ENCODE measurements at places on chromosomes 4 and X.

- no peak for DNase-seq
Measured at GRCh38 chr4:128582427-128582870, 227.1 kb upstream of the JADE1 start.

DNA sequence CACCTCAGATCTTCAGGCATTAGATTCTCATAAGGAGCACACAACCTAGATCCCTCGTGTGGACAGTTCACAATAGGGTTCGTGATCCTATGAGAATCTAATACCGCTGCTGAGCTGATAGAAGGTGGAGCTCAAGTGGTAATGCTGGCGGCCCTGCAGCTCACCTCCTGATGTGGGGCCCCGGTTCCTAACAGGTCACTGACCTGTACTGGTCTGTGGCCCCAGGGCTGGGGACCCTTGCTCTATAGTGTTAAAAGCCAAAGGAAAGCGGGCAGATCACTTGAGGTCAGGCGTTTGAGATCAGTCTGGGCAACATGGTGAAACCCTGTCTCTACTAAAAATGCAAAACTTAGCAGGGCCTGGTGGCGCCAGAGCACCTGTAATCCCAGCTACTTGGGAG is 1047.0 kb upstream of the FTHL17 start:
- no peak for DNase-seq

DNA sequence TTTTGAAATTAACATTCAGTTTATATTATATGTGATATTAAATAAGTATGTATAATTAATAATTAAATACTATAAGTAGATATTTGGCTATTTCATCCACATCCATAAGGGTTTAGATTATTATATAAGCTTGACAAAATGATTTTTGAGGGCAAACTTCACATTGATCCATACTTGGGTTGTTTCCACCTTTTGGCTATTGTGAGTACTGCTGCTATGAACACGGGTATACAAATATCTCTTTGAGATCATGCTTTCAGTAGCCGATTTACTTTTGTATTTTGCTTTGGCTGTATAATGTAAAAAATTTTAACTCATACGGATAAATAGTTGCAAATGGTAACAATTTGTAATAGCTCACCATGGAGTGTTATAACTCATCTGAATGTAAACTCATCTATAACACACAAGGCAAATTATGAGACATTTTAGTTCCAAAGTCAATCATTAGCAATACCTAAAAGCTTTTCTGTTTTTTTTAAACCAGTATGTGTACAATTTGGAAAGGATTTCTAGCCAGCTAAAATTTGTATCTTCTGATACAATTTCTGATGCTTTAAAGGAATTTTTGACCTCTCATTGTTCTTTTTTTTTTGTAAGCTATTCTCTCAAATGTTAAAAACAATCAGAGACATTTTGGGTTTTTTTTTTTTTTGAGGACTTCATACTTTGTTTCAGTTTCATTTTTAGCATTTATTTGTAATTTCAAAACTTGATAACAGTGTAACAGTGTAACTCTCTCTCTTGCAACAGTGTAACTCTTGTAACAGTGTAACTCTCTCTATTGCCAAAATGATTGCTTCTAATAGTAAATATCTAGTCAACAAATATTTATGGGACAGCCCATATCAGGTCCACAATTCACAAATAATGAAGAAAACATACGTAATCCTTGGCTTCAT is 51.8 kb upstream of the ARX start:
- DNase-seq = no peak

DNA sequence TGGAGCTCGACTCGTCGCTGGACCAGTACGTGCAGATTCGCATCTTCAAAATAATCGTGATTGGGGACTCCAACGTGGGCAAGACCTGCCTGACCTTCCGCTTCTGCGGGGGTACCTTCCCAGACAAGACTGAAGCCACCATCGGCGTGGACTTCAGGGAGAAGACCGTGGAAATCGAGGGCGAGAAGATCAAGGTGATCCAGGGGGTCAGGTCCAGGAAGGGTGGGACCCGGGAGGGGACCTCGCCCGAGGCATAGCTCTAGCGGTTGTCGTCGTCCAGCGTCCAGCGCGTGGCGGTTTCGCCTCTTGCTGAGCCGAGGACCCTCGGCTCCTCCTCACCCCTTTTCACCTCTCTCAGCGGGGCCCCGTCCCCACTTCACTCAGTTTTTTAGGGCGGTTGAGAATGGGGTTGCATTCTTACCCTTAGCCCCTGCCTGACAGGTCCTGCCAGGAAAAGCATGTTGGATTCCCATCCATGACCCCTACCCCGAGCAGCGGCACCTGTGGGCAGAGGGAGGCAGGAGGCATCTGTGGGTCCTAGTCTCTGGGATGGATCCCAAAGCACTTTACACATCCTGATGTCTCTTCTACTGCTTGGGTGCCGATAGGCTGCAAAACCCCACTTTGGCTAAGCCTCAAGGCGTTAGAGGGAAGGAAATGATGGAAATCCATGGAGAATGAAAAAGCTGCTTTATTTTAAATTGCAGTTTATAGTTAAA is 524 bp downstream of the RAB33A start:
- no peak for DNase-seq

DNA sequence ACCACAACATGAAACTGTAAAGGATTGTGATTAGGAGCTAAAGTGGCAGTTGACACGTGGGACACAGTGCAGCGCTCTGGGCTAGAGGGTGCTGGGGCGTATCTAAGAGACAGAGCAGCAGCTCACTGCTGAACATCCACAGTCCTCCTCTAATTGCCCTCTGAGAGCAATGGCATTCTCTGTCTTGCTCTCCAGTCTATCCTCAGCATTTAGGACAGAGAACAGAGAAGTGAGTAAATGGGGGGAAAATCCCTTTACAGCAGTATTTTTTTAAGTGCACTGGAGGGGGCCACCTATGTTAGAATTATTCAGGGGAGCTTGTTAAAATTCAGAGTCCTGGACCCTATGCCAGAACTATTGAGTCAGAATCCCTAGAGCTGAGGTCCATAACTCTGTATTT is 4.2 kb upstream of the TMEM154 start:
- DNase-seq = no peak

DNA sequence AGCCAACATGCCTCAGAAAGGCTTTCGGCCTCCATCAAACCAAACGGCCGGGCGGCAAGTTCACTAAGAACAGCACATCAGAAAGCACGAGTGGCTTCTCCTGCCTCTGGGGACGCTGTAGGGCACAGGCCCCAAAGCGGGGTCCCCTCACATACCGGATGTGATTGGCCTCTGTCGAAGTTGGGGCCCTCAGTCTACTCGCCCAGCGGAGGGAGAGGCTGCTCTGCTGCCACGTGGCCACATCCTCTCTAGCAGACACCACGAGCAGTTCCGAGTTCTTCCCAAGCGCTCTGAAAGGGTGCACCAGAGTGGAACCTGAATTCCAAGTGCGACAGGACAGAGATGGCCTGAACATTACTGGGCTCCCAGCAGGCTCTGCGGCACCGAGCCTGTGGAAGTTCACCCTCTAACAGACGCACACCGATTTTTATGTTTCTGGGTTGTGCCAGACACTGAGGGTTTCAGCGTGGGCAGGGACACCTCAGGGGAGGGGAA is 21.1 kb downstream of the NOP14 start:
- no peak for DNase-seq

DNA sequence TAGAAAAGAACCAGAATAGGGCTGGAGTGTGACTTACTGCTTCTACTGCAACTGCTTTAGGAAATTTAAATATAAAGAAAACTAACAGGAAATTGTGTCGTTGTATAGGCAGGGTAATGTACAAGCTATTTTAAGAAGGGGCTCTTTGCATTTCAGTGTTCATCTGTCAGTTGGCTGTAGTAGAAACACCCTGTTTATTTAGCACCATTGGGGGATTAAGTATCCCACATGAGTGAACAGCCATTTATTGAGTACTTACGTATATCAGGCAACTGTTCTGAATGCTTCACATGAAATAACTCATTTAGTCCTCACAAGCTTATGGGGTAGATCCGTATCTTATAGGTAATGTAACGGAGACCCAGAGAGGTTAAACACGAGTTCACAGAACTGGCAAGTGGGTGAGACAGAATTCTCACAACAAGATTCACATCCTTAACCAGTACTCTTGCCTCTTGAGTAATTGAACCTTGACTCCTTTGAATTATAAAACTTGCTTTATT is 23.9 kb downstream of the STIM2 start:
- no peak for DNase-seq

DNA sequence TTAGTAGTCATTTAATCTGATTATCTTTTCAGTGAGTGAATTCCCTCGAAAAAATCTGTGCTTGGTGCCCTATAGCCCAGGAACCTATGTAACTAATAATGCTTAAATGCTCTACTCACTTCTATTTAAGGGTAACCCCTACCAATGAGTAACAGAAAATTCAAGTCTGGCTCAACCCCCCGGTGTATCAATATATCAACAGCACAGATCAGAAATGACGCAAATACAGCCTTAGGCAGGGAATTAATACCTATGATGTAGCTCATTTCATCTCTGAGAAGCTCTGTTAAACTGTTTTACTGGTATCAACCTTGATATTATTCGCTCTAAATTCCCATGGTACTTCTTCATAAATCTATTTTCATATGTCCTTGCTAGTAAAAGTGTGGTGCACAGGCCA is 28.6 kb downstream of the PDGFC start:
- DNase-seq = no peak

DNA sequence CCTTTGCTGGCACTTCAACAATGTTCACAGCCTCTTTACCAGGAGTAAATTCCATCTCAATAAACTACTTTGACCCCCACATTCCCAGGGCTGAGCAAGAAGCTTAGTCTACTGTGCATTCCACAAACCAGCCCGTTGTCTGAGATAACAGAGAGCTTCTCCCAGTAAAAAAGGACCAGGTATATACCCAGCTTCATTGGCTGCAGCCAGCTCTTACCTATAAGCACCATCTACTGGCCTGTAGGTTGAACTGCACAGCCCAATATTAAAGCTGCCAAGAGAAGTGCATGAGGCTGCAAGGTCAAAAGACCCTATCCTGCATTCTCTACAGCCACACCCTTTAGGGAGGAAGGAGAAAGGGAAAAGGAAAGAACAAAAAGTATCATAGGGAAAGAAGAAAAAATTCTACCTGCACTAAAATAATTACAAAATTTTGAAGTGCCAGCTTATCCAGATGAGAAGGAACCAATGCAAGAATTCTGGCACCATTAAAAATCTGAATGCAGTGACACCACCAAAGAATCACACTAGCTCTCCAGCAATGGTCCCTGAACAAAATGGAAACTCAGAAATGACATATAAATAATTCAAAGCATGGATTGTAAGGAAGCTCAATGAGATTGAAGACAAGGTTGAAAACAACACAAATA is 45.7 kb upstream of the INTU start:
- DNase-seq = no peak

DNA sequence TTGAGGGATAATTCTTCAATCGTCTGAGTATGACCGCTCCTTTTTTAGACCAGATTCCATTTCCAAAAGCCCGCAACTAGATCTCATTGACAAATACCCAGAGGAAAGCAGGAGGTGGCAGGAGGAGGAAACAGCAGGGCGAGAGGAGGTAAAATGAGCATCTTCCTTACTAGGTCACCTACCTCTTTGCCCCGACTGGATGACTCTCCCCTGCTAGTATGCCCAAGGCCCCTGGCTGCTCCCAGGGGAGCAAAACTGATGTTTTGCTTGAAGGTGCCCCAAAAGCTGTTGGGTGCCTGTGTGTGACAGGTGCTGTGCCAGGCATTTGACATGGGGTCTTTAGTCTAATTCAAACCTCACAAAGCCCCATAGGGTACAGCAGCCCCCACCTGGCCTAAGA is 48.9 kb downstream of the C4orf50 start:
- no peak for DNase-seq

GRCh38 chrX:146707781-146708180 is 101.8 kb upstream of the CXorf51B start:
- no peak for DNase-seq

DNA sequence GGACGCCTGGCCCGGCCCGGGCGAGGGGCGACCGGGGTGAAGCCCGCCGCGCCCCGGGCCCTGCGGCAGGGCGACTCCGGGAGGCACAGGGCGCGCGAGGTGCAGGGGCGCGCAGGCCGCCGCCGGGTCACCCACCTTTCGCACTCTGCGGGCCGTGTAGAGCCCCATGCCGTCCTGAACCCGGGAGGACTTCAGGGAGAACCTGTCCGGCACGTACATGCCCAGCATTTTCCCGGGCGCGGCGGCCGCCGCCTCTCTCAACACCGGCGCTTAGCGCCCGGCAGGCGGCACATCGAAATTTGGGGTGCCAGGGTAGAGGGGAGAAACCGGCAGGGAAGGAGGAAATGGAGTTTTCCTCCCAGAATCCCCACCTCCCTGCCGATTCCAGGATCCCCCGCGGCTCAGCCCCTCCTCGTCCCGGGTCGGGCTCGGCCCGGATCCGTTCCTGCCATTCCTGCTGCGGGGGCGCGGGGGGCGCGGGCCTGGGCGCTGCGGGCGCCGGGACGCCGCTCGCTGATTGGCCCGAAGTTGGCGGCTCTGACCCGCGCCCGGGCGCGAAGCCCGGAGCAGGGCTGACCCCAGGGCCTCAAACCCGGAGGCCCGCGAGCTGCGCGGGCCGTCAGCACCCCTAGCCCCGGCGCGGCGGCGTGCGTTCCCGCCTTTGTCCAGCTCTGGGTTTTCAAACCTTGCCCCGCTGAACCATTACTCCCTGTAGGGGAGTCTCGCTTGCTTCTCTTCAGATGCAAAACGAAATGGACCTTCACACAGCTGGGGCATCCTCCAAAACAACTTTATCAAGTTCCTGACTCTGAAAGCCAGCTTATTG is at the start of gene PRDM5:
Gene PRDM5 (minus strand): TSS at position 346 of the 826 bp plus-strand sequence. CDS start 118 bp downstream, at position 228.
- DNase-seq = peak; percentile 23

DNA sequence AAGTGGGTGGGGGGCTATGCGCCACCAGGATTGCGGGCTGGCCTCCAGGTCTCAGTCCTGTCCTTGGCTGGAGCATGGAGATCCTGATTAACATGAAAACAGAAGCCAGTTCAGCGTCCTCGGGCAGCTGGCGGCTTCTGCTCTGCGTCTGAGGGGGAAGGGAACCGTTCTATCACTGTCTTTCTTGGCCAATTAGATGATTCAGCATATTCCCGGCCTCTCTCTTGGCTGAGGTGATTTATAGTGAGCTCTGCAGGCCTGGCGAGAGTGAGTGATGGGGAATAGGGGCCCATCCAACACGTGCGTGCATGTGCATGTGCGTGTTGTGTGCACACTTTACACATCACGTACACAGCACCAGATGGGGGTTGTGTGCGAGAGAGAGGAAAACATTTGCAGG is 145.8 kb upstream of the ATP6AP2 start:
- DNase-seq = no peak

GRCh38 chrX:19100586-19100985 is 21.7 kb downstream of the ADGRG2 start:
- DNase-seq = no peak

DNA sequence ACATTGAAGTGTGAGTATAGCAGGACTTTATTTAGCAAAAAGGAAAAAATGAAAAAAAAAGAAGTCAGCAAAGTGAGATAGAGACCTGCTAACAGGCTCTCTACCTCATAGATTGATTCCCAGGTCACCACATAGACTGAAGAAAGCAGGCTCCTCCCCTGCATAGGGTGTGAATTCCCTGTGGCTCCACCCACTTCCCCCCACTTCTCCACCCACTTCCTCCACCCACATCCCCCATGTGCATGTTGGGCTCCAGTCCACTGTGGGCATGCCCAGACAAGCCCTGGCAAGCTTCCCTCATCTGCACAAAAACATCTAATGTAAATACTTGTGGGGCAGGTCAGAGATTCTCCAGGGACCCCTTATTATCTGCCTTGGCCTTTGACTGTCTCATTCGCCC is 97.8 kb downstream of the TMEM47 start:
- DNase-seq = no peak

Measured in activated naive CD4-positive, alpha-beta T cell treated with anti-CD3 and anti-CD28 coated beads, Interleukin-2, amount 50 U/mL, for 72 hours (primary cell).